Bronchial epithelial cell (primary cell): ENCODE measurements at places on chromosomes 5 and 9.

DNA sequence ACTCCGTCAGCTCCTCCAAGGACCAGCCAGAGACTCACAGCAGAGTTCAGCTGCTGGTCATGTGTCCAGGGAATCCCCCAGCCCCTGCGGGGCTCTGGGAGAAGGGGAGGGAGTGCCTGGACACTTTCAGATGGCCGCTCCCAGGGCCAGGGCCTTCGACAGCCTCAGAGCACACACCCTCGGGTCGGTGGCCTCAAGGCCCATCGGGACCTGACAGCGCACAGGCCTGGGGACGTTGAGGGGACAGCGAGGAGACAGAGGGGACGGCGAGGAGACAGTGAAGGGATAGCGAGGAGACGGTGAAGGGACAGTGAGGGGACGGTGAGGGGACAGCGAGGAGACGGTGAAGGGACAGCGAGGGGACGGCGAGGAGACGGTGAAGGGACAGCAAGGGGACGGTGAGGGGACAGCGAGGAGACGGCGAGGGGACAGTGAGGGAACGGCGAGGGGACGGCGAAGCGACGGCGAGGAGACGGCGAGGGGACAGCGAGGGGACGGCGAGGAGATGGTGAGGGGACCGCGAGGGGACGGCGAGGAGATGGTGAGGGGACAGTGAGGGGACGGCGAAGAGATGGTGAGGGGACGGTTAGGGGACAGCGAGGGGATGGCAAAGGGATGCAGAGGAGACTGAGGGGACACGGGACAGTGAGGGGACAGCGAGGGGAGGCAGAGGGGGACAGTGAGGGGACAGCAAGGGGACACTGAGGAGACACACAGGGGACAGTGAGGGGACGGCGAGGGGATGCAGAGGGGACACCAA, 47.3 kb downstream of the SLC12A7 start:
- no peak for DNase-seq

GRCh38 chr9:8329561-8330283, 530.1 kb upstream of the DMAC1 start:
- DNase-seq: no peak

DNA sequence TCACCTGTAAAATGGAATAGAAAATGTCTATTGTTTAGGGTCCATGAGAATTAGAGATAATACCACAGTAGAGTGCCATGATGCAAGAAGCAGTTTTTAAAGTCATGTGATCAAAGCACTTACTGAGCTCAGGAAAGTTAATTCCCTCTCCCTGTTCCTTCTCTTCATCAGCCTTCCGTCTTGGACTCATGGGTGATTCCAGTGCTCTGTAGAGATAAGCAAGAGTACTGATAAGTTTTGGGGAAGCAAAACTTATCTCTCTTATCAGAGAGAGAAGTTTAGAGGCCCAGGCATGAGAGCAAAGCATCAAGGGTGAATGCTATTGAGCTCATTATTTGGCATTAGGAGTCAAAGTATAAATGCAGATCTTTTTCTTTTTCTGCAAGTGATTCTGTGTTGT, 410.1 kb downstream of the AGTPBP1 start:
- DNase-seq: no peak

DNA sequence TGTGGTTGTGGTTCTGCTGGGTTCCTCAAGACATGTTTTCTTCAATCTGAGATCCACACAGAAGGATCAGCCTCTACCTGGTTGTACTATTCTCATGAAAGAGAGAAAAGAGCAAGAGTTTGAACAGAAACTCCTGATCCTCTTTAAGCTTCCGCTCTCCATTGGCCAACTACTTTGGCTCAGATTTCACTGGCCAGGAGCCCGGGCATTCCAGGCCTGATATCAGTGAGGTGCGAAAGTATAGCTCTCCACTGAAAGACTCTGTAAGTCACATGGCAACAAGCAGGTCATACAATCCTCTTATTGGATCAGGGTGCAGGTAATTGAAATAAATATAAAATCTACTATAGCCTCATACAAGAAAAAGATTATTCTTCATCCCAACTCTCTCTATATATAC, 920.5 kb downstream of the TLE4 start:
- DNase-seq: peak; percentile 13

- DNase-seq: no peak
Measured at GRCh38 chr5:93407454-93407853, 173.6 kb downstream of the NR2F1-AS1 start.

DNA sequence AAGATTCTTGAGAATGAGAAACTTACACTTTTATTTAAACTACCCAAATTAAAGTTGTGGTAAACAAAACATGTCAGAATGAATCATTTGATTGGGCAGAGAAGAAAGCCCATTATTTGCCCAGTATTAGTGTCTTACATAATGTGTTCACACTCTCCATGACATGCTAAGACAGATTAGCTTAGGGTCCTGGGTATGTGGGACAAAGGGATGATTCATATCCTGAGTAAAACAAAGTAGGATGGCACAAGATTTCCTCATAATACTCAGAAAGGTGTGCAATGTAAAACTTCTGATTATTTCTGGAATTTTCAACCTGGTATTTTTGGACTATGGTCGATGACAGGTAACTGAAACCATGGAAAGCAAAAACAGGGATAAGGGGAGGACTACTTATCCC, 183.9 kb upstream of the POU5F2 start:
- peak; percentile 94 for DNase-seq

GRCh38 chr9:90423661-90424193, 218.9 kb downstream of the DIRAS2 start:
- no peak for DNase-seq

GRCh38 chr9:131530546-131530919, 530 bp downstream of the UCK1 start:
- peak; percentile 5 for DNase-seq
